Gastroesophageal sphincter (tissue), 4 donors: ENCODE measurements at places on chromosomes 16 and 17.

GRCh38 chr16:20949660-20950059, 49.1 kb downstream of the LYRM1 start:
- no peak for ATAC-seq

GRCh38 chr17:15436473-15437302, 30.7 kb downstream of the CDRT4 start:
- peak; percentile 58 for ATAC-seq

DNA sequence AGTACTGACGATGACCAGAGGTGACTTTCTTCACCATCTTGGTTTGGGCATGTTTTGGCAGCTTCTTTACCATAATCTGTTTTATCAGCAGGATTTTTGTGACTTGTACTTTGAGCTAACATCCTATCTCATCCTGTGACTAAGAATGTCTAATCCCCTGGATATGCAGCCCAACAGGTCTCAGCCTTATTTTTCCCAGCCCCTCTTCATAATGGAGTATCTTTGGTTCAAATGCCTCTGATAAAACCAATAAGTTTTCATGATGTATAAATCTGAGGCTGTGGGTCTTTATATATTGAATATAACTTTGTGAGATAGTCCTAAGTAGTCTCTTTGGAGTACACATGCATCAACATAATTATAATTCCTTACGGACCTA, 186.9 kb upstream of the WSB1 start:
- no peak for ATAC-seq

- ATAC-seq = peak; percentile 49
Measured at GRCh38 chr16:30985401-30986128, 558 bp downstream of the HSD3B7 start.

DNA sequence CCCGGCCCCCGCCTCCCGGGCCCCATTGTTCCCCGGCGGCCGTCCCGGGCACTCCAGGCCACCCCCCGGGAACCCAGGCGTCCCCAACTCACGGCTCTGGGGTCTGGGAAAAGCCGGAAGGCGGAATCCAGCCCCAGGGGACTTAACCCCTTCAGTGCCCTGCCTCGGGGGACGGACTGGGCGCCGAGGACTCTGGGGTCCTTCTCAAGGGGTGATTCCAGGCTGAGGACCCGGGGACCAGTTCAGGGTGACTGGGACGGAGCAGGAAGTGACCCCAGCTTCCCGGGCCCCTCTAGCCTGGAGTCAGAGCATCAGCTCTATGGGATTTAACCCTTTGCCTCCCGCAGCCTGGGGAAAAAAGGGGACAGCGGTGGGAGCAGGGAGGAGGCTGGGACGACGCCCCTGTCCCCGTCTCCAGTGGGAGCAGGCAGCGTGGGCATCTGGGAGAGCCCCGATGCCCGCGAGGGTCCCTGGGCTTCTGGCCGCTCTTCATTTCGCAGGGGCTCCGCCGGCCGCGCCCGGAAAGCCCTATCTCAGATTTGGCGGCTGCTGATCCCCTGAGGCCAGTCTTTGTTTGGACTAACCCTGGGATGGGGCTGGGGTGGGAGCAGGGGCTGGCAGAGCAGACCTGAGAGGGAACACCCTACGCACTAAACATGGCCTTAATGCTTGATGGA, at the start of gene ZNF629:
Gene ZNF629 (minus strand): TSS at position 270 of the 677 bp plus-strand sequence. CDS start 2,723 bp downstream, outside the sequence.
- peak; percentile 88 for ATAC-seq

DNA sequence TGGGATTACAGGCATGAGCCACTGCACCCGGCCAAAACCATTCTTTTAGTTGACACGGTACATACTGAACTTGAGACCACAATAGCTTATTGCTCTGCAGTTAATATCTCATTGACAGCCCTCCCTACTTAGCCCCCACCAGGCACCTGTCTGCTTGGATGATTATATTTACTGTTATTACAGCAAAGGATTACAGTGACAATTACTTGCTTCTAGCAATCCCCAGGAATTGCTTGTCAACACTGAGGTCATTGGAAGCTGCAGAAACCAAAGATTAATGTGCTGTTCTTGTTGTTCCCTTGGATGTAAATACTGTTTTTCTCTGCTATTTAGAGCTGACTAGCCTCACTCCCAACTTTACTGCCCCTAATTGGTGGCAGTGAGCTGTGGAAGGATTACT, 211.2 kb downstream of the LGALS9B start:
- no peak for ATAC-seq

- ATAC-seq = no peak
Measured at GRCh38 chr17:56583772-56584171, 9.7 kb upstream of the NOG start.

DNA sequence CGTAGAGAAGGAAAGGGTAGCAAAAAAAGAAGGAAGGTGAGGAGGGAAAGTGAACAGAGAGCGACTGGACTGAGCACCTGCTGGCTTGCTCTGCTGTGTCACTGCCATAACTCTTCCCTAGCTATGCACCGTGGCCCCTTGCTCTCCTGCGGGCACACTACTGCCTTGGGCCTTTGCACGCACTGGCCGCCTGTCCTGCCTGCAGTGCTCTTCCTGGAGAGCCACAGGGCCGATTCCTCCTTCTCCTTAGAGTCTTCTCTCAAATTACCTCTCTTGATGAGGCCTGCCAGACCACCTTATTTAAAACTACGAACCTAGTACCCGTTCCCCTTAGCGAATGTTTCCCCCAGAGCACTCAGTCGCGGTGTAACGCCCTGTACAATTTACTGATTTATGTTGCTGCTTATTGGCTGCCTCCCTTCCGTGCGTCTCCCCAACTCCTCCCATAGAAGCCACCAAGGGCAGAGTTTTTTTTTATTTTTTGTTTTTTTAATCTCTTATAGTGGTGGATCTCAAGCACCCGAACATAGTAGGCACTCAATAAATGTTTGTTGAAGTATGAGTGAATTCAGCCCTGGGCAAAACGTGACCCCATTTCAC, 70.3 kb downstream of the RAI1 start:
- no peak for ATAC-seq

- no peak for ATAC-seq
Measured at GRCh38 chr17:36602924-36603384, 1.6 kb downstream of the MRM1 start.

DNA sequence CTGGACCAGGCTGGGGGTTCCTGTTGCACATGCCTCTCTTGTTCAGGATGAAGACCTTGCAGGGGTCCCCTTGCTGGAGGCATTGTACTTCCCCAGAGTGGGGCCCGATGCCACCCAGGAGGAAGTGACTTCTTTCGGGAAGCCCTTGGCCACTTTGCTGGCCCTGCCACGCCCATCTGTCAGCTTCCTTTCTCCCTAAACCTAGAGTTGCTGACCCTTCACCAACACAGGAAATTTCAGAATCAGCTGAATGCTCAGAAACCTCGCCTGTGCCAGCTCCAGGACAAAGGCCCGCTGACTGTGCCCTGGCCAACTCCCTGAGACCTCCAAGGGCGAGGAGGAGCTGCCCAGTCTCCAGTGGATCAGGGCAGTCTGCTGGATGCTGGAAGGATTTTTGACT, 26.7 kb downstream of the WNT9B start:
- peak; percentile 77 for ATAC-seq

DNA sequence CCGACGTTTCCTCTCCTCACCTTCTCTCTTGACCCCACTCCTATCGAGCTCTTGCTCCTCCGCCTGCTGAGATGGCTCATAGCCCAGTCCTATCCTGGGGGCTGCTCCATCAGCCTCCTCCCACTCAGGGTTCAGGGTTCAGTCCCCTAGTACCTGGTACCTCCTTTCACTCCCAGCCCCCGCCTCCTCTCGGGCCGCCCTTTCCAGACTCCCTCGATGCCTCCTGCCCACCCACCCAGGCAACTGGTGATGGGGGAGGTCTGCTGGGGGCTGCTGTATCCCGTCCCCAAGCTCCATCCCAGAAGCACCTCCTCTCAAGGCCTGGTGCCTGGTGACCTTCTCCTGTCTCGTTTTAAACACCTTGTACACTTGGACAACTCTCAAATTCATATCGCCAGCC, 93.9 kb downstream of the AMFR start:
- ATAC-seq = no peak

- ATAC-seq = no peak
Measured at GRCh38 chr17:74945543-74945942, 9.8 kb downstream of the OTOP3 start.

DNA sequence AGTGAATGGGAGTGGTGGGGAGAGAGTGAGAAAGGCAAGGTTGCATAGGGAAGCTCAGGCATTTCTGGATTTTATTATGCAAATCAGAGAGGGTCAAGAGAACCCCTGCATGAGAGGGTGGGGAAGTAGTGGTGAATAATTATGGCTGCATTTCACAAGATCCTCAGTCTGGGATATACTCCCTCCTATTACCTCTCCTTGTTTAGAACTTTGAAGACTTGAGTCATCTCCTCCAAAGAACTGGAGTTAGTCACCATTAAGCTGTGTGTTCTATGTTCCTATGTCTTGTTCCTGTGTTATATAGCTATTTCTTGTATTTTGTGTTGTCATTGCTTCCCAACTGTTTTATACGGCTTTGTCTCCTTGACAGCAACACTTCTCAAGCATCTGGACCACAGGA, 18.4 kb downstream of the SOX9 start:
- ATAC-seq = no peak

DNA sequence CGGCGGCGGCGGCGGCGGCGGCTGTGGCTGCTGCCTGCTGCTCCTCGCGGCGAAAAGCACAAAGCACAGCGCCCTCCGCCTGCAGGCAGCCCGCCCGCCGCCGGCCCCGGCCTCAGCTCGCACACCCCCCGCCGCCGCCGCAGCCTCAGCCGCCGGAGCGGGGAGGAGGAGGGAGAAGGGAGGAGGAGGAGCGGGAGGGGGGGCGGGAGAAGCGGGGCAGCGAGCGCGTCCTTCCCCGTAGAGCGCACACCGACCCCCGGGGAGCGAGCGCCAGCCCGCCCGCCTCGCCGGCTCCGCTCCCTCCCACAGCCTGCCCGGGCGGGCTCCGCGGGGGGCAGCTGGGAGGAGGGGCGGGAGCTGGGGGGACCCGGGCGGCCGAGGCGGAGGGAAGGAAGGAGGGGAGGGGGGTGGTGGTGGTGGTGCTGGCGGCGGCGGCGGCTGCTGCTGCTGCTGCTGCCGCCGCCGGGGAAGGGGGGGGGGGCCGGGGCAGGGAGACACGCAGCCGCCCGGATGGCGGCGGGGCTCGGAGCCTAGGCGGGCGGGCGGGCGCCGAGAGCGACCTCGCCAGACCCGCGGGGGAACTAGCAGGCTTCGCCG, at the start of gene UBTF:
Gene UBTF (minus strand): TSS at position 60 of the 597 bp plus-strand sequence. CDS start 1,446 bp downstream, outside the sequence.
- peak; percentile 16 for ATAC-seq

DNA sequence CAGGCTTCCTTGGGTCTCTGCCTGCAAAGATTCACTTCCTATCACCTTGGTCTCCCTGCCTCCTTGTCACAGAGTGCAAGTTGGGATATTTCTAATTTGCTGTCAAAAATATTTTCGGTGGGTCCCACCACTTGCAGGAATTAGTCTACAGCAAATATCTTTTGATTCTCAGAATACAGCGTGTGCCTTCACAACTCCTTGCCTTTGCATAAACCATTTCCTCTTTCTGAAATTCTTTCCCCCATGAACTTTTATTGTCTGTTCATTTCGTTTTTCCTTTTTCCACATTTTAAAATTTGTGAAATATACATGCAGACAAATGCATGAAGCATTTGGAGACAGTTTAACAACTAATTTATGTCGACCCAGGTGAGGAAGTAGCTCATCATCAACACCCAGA, 60.0 kb downstream of the HS3ST3B1 start:
- ATAC-seq = no peak

GRCh38 chr17:21268596-21269188, 15.5 kb upstream of the NATD1 start:
- ATAC-seq = no peak

- no peak for ATAC-seq
Measured at GRCh38 chr16:53034306-53034705, 18.4 kb downstream of the CHD9NB start.

- no peak for ATAC-seq
Measured at GRCh38 chr16:57577691-57578224, 35.3 kb downstream of the ADGRG5 start.

- ATAC-seq = no peak
Measured at GRCh38 chr16:74035816-74036215, 260.8 kb upstream of the PSMD7 start.

GRCh38 chr17:41536741-41537613, 8.9 kb upstream of the KRT19 start:
- no peak for ATAC-seq

GRCh38 chr17:35449371-35449931, 885 bp upstream of the SLFN13 start:
- ATAC-seq = peak; percentile 24

GRCh38 chr17:6160232-6160555, 90.0 kb downstream of the WSCD1 start:
- ATAC-seq = no peak

DNA sequence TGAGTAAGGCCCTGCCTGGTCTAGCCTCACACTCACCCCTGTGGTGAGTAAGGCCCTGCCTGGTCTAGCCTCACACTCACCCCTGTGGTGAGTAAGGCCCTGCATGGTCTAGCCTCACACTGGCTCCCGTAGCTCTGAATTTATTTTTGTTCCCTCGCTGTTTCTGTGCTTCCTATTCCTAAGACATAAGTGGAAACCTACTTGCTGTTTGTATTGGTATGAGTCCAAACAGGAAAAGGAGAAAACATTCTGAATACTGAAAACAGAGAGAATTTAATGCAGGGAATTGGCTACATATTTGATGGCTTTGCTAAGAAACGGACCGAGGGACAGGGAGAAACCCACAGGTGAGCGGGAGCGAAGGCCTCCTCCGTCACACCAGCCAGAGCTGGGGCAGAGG, 267.8 kb downstream of the FOXL1 start:
- ATAC-seq = no peak

DNA sequence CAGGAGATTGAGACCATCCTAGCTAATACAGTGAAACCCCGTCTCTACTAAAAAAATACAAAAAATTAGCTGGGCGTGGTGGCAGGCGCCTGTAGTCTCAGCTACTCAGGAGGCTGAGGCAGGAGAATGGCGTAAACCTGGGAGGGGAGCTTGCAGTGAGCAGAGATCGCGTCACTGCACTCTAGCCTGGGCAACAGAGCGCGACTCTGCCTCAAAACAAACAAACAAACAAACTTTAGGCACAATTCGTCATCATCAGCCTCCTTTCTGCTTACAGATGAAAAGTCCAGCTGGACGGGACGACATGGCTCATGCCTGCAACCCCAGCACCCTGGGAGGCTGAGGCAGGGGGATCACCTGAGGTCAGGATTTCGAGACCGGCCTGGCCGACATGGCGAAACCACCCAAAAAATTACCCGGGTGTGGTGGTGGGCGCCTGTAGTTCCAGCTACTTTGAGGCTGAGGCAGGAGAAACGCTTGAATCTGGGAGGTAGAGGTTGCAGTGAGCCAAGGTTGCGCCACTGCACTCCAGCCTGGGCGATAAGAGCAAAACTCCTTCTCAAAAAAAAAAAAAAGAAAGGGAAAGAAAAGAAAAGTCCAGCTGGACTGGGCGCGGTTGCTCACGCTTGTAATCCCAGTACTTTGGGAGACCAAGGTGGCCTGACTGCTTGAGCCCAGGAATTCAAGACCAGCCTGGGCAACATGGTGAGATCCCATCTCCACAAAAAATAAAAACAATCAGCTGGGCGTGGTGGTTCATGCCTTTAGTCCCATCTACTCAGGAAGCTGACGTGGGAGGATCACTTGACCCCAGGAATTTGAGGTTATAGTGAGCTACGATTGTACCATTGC, 1.5 kb upstream of the SPIRE2 start:
- no peak for ATAC-seq

GRCh38 chr16:20084624-20085226, 11.0 kb upstream of the GPR139 start:
- no peak for ATAC-seq

- no peak for ATAC-seq
Measured at GRCh38 chr17:41347869-41348760, 2.5 kb downstream of the KRT33A start.

- ATAC-seq = no peak
Measured at GRCh38 chr16:77133706-77134105, 57.3 kb upstream of the MON1B start.
